ENCODE measurements at places on chromosomes 4 and X.

DNA sequence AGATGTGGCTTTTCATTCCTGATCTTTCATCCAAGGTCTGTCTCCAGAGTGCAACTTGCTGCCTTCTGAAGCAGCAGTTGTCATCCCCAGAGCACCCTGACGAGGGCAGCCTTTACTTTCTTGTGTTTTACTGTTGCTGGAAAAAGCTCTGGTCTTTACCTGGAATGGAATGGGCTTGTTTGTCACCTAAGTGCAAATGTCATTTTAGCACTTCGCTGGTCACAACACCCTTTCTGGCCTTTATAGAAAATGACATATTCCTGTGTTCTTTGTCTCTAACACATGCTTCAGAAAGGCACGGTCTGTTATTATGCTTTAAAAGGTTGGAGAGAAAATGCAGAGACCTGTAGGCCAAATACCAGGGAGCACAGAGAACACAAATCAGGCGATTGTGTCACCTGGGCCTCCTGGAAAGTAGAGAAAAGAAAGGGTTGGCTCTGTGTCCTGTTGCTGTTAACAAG, 332.7 kb upstream of the IGFBP7 start:
- DNase-seq, result no peak

- no peak for DNase-seq
These were observed 278.0 kb upstream of the DKK2 start for GRCh38 chr4:107314156-107314555.

DNA sequence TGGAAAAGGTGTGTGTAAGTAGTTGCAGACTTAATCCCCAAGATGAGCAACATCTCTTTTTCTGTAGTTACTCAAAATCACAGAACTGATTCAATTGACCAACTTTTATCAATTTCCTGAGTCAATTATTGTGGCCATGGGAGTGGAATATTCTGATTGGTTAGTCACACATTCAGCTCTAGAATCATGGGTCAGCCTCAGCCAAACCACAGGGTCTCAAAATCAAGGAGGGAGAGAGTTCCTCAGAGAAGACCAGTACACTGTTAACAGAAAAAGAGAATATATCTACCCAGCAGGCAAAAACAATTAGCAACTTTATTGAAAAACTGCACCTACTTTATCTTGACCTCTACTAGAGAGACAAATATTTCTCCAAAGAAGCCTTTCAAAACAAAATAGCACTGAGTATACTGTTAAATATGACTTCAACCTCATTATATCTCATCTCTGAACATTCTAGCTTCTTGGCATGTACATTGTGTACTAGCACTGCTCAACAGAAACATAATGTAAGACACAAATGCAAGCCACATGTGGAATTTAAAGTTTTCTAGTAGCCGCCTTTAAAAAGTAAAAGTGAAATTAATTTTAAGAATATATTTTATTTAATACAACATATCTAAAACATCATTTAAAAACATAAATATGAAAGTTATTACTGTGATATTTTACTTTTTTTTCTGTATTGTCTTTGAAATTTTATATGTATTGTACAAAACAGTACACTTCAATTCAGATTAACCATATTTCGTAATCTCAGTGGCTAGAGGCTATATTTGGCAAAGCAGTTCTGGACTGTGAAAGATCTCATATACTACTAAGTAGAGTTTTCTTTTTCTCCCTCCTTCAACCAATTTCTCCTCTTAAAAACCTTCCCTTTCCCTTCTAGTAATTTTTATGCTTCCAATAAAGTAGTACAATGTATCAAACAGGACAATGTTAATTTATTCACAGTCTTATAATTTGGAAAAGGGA, 11.8 kb upstream of the LCORL start:
- no peak for DNase-seq

- DNase-seq, result no peak
These were observed 4.3 kb downstream of the BLOC1S4 start for GRCh38 chr4:6720202-6720699.

GRCh38 chrX:44765556-44765955, 78.3 kb upstream of the DUSP21 start:
- DNase-seq, result no peak

- no peak for DNase-seq
These were observed 10.5 kb downstream of the NSG1 start for GRCh38 chr4:4397441-4397819.

GRCh38 chr4:157564218-157564617, 343.7 kb downstream of the GRIA2 start:
- DNase-seq, result no peak

GRCh38 chr4:1490654-1491327, 84.5 kb upstream of the NKX1-1 start:
- DNase-seq, result no peak

DNA sequence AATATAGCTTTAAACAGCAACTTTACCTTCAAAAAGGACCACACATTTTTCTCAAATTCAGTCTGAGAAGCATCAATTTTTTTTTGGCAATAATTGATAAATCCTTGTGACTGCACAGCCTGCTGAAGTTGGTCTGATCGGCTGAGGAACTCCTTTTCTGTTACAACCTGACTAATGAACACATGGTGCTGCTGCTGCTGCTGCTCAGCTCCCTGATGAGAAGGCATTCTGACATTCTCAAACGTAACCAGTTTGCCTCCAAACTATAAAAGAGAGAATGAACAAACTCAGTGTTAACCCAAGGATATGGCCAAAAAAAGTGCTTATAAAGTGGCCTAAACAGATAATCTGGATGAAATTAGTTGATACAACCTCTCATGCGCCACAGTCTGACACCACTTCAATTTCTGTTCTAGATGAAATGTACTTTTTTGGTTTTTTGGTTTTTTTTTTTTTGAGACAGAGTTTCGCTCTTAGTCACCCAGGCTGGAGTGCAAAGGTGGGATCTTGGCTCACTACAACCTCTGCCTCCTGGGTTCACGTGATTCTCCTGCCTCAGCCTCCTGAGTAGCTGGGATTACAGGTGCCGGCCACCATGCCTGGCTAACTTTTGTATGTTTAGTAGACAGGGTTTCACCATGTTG, 26.5 kb downstream of the SEC31A start:
- DNase-seq, result no peak

DNA sequence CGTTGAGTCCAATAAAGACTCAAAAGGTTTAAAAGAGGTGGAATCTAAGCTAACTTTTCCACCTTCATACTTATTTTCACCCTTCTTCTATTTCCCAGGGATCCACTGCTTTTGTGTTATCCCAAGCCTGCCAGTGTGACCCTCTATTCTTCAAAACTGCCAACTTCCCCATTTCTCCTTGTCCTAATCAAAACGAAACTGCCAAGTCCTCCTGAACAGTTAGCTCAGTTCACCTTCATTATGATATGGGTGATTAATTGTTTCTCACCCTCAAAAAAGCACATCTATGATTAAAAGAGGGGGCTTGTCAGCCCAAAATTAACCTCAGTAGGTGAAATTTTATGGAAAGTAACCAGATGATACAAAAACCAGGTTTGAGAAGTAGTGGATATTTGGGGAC, 108.4 kb downstream of the GUCY2F start:
- DNase-seq, result no peak

DNA sequence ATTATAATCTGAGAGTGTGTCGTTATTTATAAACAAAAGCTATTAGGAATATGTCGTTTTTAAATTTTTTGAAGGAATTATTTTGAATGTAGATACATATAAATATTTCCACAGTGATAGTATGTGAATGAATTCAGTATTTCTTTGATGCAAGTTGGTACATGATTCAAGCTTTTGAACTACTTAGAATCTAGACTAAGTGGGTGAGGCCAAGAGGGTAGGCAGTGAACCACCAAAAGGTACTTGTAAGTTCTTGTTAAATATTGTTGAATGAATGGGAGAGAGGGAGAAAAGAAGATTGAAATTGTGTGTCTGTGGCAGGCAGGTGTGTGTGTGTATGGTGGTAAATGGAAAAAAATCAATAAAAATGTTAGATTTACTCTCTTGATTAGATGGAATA, 69.6 kb downstream of the ARFIP1 start:
- no peak for DNase-seq

- DNase-seq, result no peak
These were observed 278.5 kb downstream of the EPHA5 start for GRCh38 chr4:65391814-65392213.

- no peak for DNase-seq
These were observed 177.1 kb upstream of the CENPE start for GRCh38 chr4:103375278-103375677.

DNA sequence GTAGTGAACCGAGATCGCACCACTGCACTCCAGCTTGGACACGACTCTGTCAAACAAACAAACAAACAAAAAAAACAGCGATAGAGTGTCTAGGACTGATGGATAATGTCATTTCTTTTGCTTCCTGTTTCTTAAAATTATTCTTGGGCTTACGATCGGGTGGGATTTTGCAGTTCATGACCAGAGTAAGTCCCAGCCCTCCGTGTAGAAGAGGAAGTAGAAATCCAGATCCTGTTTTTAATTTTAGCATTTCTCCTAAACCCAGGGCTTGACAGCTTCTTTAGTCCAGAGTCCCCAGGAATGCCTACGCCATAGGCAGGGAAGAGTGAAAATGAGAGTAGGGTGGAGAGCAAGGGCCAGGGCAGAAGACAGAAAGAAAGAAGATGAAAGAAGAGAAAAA, 94.3 kb downstream of the HPRT1 start:
- DNase-seq, result no peak

All from epithelial cell of proximal tubule (primary cell).